ENCODE measurements at places on chromosomes 2 and 18. TPM values are rescaled to one million over a fixed set of nuclear protein-coding genes. Genes with fewer than 3 reads are reported as not detected.
A peak's percentile ranks its signal among the peaks of the same experiment; 100 is the strongest.

GRCh38 chr2:86358957-86359356 lies 21.5 kb upstream of the REEP1 start:
- DNase-seq, result peak; percentile 66

The KIF5C gene
- total RNA-seq, result 2.9 TPM

DNA sequence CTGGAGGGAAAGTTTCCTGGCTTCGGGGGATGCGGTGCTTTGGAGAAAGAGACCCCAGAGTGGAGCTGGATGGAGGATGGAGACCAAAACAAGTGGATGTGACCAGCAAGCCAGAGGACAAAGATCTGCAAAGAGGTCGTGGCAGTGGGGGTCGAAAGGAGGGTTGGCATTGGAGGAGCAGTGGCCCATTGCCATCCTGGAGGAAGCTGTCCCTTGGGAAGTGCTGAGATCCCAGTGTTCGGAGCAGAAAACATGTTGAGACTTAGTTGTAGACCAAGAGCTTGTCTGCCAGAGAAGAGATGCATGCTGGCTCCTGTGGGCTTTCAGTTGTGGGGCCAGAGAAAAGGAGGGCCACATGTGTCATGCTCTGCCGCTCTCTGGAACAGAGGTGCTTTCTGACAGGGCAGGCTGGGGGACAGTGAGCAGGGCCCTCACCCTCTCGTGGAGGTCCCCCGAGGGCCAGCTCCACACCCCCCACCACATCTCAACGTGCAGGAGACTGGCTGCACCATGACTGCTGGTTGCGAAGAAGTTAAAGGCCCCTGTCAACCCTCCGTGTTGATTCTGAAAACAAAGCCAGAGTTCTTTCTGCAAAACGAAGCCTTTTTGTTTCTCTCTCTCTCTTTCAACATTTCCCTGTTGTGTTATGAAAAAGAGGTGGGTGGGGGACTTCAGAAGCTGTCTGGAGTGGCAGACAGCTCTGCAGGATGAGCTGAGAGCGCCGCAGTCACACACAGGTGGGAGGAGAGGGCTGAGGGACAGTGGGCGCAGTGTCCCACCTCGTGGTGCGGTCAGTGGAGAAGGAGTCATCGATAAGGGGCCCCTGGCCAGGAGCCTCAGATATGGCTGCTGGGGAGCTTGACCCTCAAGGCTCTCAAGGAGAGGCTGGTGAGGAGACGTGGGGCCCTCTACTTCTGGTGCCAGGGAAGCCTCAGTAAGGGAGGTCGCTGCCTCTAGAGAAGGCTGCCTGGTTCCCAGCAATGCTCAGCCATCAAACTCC lies 77.6 kb upstream of the BCL2L11 start:
- peak; percentile 57 for DNase-seq

DNA sequence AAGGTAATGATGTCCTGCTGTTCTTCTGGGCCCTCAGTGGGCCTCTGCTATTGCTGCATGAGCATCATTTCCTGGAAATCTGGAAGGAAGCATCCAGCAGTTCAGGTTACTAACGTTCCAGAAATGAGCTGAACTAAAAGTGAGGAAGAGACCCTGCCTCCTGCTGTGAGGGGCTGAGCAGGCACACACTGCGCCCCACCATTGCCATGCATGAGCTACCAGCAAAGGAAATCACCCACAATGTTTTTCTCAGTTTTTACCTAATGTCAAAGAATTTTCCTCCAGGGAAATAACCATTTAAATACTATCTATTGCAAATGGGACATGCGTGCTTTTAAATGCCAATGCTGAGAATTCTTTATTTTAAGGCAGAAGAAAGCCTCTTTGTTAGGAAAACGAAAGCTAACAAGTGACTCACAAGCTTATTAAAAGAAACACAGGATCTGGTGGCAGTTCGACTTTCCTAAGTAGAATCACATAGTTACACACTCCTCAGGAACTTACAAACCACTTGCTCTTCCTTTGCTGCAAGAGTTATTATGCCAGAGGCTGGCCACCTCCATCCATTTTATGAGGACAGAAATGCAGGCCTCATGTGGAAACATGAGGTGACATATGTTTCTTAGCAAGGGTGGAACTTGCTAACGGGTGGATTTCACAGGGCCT lies 152.6 kb upstream of the TTC39C start:
- no peak for DNase-seq

DNA sequence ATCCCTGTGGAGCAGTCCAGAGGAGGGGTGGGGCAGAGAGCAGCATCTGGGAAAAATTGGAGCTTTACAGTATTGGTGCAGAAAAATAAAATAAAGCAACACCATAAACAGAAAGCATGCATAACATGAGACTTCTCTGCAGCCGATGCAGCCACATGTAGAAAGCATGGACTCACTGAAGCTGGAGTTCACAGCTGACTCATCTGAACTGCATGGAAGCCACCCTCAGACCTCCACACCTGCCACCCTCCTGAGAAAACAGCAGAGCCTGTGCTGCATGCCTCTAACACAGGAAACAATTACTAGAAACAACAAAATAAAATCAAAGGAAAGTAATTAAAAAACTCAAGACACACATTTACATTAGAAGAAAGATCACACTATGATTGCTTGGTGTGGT lies 169.4 kb upstream of the ALKAL2 start:
- DNase-seq, result no peak

The NAT8 gene
- not detected for total RNA-seq

GRCh38 chr2:143524119-143524553 lies 394.9 kb downstream of the ARHGAP15 start:
- DNase-seq, result no peak

DNA sequence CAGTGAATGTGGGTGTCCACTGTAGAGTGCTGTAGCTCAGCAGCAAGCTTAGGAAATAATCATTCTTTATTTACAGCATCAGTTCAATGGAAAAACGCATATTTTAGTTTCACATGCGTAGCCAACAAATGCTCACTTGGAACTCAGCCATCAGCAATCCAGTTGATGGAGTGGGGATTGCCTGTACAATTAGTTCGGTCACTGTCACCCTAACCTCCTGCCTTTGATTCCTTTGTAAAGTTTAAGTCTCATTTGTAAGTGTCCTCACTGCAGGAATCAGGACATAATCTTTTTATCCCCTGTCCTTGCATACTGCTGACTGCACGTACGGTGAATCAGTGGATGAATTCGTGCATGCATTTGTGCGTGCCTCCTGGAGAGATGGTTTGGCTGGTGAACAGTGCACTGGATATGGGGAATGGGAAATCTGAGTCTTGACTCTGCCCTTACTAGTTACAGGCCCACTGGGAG lies 55.9 kb downstream of the RAB31 start:
- peak; percentile 34 for DNase-seq

DNA sequence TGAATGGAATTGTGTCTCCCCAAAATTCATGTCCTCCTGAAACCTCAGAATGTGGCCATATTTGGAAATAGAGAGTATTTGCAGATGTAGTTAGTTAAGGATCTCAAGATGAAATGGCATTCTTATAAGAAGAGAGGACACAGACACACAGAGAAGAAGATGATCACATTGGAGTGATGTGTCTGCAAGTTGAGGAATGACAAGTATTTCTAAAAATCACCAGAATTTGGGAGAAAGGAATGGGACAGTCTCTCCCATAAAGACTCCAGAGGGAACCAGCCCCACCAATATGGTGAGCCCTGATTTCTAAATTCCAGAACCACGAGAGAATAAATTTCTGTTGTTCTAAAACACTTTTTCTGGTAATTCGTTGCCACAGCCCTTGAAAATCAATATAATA lies 166.3 kb downstream of the C1D start:
- DNase-seq, result no peak

The PAX8 gene
- total RNA-seq, result 2.1 TPM

The ZNF236 gene
- 14.0 TPM for total RNA-seq

The STK17B gene
- 24.2 TPM for total RNA-seq

- no peak for DNase-seq
Observed at GRCh38 chr2:9037166-9037565, 33.7 kb upstream of the MBOAT2 start.

The ECEL1 gene
- total RNA-seq, result 1.4 TPM

DNA sequence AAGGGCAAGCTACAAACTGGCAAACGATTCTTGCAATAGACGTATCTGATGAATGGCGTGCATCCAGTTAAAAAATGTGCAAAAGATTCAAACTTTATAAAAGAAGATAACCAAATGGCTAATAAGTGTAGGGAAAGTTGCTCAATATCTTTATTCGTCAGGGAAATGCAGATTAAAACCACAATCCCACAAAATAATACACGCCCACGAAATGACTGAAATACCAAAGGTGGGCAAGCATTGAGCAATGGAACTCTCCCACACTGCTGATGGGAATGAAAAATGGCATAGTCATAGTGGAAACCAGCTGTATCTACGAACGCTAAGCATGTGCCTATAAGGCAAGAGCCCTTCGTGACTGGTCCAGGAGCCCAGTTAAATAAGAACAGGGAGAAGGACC lies 168.6 kb upstream of the SIX2 start:
- no peak for DNase-seq

DNA sequence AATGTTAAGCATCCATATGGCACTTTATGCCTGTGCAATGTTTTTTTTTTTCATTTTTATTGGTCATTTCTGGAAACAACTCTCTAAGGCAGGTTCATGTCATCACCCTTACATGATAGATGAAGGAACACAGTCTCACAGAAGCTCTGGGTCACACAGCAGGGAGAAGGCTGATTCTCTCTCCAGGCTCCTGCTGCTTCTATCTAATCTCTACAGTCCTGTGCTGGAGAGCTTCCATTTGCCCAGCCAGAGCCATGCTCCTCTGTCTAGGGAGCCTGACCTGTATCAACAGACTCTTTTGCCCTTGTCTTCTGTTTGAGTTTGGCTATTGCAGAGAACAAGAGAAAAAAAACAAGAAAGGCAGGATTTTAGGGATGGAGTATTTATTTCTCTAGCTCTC lies 584.8 kb downstream of the MBD2 start:
- DNase-seq, result no peak

DNA sequence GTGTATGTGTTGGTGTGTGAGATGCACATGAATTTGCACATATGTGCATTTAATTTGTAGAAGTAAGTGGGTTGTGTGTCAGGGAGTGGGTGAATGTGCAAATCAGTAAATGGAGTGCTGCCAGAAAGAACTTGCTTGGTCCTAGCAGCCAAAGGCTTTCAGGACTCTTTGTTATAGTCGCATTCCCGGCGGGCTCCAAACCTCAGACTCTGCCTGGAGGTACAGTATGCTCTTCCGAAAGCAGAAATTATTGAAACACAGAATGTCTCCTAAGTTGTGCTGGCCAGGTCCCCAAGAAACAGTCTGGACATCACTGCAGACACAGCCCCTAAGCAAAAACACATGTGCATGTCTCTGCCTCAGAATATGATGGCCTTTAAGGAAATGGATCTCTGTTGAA lies 232.4 kb downstream of the INSIG2 start:
- peak; percentile 45 for DNase-seq

DNA sequence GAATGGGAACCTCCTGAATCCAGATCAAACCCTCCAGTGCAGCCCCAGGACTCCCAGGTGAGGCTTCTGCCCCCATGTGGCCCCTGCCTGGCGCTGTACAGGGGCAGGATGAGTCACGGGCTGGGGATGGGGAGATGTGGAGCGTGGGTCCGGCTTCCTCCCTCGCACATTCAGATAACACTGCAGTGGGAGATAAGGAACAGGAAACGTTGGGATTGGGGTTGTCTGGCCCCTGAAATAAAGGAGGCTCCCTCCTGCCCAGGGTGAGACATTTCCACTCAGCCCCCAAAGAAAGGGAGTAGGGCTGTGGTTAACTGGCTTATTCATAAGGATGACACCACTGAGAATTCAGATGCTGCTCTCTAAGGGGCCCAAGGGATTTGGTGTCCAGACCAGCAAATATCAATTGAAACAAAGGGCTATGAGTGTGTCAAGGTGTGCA lies 30.7 kb downstream of the IGFBP5 start:
- no peak for DNase-seq

- DNase-seq, result no peak
Observed at GRCh38 chr2:198731842-198732399, 725.8 kb downstream of the SATB2 start.
